ENCODE measurements at places on chromosomes 6 and 20.

DNA sequence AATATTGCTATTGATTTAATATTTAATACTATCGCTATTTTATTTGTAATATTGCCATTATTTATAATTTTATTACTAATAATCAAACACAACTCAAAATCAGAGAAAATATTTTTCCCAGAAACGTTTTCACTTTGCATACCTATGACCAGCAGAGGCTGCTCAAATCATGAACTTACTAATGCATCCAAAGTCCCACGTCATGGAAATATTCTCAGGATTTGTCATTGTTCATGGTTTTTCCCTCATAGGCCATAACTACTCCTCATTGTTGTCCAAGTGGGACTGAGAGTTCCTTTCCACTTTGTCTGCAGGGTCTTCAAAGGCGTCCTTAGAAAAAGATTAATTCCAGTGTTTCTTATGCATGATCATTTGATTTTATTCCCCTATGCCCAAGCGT lies 344.8 kb downstream of the THBS2 start:
- no peak for DNase-seq

DNA sequence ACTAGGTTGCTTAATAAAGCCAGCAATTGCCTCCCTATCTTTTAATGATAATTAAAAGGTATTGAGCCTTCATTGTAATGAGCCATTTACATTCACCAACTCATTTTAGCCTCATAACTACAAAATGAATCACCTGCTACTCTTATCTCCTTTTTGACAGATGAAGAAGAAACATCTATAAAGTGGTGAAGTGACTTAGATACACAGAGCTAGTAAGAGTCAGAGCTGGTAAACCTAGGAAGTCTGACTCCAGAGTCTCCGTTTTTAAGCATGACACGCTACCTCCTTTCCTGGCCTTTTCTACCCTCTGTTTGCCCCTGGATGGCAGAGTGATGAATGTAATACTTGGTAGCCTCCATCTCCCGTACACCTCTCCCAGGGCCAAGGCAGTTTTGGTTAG lies 93.5 kb downstream of the SPTLC3 start:
- DNase-seq: no peak

DNA sequence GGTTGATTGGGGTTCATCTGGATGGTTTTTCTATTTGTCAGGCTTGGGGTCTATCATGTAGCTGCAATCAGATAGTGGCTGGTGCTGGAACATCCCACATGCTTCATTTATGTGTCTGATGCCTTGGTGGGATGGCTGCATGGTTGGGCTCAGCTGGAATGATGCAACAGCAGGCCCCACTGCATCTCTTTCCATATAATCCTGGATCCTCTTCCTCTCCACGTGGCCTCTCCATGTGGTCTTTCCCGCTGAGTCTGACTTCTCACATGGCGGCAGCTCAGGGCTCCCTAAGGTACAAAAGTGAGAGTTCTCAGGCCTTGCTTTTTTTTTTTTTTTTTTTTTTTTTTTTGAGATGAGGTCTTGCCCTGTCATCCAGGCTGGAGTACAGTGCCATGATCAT lies 65.0 kb upstream of the SUPT3H start:
- no peak for DNase-seq

GRCh38 chr20:10745790-10746189 lies 72.0 kb upstream of the JAG1 start:
- no peak for DNase-seq

GRCh38 chr6:11785415-11785773 lies 6.8 kb upstream of the ADTRP start:
- DNase-seq: no peak

- DNase-seq: no peak
Measured at GRCh38 chr6:7992002-7992815, 72.0 kb downstream of the BLOC1S5 start.

GRCh38 chr6:41470029-41470330 lies 76.2 kb upstream of the FOXP4 start:
- DNase-seq: no peak

- no peak for DNase-seq
Measured at GRCh38 chr6:161035182-161035980, 43.8 kb downstream of the MAP3K4 start.

DNA sequence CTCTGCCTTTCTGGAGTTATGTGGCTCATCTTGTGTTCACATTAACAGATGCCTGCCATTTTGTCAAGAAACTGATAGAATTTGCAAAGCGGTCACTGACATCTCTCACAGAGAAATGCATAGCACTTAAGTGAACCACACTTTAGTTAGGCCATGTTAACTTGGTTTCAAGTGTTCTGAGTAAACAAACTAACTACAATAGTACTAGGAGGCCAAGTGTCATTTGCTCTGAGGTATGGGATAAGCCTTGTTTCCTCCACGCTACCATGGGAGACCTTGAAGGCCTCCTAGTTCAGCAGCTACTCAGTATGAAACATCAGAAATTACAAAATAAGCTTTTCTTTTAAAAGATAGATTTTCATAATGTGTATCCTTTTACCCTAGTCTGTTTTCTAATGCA lies 143.5 kb upstream of the MARCKS start:
- DNase-seq: no peak

- no peak for DNase-seq
Measured at GRCh38 chr20:36098364-36098763, 56.2 kb upstream of the EPB41L1 start.

DNA sequence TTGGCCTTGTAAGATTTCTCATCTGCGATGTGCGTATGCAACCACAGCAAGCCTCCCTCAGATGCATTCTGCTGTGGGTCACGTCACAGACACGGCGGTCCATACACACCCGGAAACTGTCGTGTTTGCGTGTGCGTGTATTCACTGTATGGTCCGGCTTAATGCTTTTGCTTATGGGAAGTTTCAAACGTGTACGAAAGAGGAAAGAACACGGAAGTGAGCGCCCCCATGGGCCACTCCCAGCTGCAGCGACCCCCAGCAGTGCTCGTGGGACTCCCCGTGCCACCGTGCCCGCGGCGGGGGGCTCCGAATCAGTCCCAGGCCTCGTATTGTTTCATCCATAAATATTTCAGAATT lies 10.2 kb downstream of the DLL1 start:
- no peak for DNase-seq

GRCh38 chr20:44203161-44203560 lies 7.4 kb downstream of the OSER1 start:
- DNase-seq: no peak

Data from activated naive CD4-positive, alpha-beta T cell treated with anti-CD3 and anti-CD28 coated beads, Interleukin-2, amount 50 U/mL, for 16 hours (primary cell).